ENCODE measurements at places on chromosomes 2 and 18. TPM values are rescaled to one million over a fixed set of nuclear protein-coding genes. Genes with fewer than 3 reads are reported as not detected.

DNA sequence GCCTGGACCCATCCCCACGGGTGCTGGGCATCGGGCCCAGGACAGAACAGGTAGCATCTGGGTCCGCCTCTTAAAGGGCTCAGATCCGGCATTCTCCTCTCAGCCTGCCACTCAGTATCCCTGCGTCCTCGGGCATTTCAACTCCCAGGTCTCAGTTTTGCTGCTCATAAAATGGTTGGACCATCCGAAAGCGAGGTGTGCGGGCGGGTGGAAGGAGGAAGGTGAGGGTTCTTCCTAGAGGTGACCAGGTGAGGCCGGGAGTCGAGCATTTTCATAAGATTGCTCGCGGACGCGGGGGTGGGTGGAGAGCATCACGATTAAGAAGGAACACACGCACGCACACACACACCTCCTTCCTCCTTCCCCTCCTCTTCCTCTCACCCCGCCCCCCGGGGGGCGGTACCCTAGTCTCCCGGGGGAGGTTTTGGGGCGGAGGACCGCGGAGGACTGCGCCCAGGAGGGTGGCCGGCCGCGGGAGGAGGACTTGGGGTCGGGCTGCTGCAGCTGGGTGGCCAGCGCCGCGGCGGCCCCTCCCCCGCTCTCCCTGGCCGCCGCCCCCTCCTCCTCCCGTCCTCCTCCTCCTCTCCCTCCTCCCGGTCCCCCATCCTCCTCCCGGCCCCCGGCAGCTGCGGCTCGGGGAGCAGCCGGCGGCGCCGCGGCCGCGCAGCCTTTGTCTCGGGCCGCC is 97.9 kb upstream of the GPR45 start:
- DNase-seq: no peak

DNA sequence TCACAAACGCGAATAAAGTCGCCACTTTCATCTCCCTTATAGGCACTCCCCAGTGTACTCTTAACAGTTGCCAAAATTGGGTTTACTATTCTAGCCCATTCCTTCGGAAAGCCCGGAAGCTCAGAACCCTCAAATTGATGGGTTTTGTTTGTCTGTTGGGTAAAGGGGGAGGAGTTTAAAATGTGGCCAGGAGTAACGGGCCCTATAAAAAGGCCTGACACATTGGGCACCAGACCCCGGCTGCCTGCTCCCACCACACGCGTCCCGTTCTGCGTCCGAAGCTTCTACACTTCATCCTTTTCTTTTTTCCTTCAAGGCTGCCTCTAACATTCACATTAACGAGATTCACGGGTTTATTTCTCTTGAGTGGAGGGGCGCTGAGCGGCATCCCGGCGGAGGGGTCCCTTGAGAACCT is 837 bp downstream of the NHEJ1 start:
- no peak for DNase-seq

DNA sequence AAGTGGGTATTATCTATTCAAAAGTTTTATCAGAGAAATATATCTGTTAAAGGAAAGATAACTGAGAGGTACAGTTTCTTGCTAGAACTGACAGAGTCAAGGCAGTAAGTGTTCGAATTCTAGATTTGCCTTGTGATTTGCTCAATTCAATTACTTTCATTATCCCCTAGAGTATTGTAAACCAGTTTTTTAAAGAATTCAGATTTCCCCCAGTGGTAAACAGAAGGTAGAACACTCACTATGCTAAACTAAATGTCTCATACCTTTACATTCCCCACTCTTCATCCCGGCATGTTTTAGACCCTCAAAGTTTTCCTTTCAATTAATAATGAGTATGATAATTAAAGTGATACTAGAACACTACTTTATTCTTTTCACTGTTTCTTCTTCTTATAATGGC is 28.6 kb downstream of the TTC21B start:
- no peak for DNase-seq

GRCh38 chr2:48954311-48954710 is 198.8 kb upstream of the LHCGR start:
- DNase-seq: no peak

DNA sequence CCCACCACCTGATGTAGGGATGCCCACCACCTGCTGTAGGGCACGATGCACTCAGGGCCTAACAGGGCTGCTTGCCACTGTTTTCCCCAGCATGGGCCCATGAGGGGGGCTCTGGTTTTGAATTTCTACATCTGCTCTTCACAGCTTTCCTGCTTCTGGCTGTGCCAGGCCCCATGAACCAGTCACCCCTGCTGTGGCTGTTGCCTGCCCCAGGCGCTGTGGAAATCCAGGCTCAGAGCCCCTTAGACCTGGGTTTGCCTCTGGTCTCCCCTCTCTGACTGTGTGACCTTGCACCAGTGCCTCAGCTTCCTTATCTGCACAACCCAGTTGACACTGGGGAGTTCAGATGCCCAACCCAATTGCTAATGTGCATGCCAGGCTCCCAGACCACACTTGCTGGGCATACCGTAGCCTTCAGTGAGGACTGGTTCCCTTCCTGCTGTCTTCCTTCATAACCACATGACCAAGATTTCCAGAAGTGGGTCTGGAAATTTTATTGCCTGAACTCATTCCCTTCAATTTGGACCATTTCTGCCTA is 6.0 kb upstream of the MLPH start:
- no peak for DNase-seq

- no peak for DNase-seq
These were observed 159.0 kb downstream of the ZNF516 start for GRCh38 chr18:76335859-76336640.

- DNase-seq: no peak
These were observed 134.8 kb downstream of the SLC8A1 start for GRCh38 chr2:40317046-40317445.

TANC1 gene
- 40.1 TPM for total RNA-seq

COX7A2L gene
- total RNA-seq: 91.5 TPM

Measured in mucosa of gallbladder (tissue), 1 donor.